ENCODE measurements at places on chromosomes 1 and 21.

DNA sequence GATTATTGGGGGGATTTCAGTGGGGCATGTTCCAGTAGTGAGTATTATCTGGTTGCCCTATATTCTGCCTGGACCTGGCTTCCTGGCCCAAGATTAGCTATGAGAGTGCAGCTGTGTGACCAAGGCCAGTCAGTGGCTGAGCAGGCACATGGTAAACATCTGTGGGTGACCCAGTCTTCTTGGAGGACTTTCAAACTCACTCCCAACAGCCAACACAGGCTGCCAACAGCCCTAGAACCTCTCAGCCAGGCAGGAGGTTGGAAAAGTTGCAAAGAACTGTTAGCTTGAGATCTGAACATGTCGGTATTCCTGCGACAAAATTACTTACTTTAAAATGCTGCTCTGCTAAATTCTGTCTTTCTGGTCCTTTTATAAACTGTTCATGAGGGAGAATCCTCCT, 192.4 kb downstream of the TGFBR3 start:
- no peak for DNase-seq

DNA sequence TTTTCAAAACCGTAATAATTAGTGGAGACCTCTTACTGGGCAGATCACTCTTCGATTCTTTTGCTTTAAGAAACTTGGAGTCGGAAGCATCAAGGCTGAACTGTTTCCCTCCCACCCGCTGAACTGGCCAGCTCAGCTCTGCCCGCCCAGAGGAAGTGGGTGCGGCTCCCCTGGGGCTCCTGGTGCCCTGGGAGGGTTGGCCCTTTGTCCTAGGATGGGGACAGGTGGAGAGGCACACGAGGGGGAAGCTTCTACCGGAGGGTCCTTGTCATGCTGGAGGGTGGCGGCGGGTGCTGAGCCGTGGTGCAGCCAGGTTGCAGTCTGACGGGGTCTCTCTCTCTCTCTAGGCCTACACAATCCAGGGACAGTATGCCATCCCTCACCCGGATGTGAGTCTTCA, 64.3 kb upstream of the COL6A1 start:
- DNase-seq: no peak

GRCh38 chr1:51324251-51325010, 5.9 kb downstream of the TTC39A start:
- DNase-seq: no peak

DNA sequence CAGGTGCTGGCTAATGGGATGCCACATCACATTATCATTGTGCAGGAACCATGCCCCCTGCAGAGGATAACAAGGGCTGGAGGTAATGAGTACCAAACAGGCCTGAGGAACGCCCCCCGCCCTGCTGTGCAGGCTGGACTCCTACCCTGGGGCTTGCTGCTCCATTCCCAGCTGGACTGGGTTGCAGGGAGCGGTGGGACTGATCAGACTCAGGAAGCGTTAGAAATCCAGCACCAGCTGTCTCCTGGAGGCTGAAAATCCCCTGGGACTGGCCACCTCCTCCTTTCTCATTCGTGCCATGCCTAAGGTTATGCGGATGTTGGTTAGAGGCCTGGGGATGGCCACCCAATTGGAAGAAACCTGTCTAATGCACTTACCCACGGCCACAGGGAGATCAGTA, 36.9 kb upstream of the POU3F1 start:
- no peak for DNase-seq

DNA sequence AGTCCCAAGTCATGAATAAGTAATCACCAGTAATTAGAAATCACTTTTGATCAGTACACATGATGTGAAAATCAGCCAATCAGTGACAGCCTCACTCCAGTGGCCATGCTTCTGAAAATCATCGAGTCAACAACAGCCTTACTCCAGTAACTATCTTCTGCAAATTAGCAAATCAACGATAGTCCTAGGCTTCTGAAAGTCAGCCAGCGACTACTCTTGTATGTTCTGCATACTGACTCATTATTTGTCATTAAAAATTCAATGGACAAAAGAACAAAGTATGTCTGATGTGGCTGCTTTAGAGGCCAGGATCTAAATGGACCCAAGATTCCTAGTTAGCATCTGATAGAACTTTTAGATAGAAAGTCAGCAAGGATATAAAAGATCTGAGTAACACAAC, 102.5 kb downstream of the GPR52 start:
- DNase-seq: no peak

- no peak for DNase-seq
Observed at GRCh38 chr1:222601257-222601656, 11.5 kb upstream of the TAF1A start.

DNA sequence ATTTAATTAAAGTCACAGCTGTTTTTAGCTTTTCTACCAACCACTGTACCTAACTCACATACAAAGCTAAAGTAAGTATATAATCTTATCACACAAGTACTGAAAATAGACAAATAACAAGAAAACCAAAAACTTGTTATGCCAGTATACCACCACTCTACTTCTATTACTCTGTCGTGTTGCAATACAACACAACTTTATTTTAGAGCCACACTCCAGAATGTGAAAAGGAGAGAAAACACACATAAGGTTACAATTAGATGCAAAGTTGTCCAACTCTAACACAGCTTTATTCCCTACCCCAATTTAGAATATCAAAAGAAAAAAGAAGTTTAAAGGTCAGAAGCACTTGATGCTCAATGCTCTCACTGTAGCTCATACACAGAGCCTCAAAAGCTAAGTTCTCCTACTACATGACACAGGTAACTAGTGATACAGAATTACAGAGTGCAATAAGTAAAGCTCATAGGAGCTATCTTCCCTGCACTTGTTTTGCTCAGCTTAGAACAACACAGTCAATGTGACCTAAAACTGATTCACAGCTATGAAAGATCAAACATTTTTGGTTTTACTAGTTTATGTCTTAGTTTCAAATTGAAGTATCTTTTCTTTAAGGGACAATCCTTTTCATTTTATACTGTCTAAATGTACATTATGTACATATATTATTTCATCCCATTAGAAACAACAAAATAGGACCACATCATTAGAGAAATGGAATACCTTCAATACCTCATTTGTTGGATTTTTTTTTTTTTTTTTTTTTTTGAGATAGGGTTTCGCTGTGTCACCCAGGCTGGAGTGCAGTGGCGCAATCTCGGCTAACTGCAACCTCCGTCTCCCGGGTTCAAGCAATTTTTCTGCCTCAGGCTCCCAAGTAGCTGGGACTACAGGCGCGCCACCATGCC, 29.2 kb downstream of the EYA3 start:
- DNase-seq: no peak

- DNase-seq: no peak
Observed at GRCh38 chr1:160681891-160682140, 29.8 kb downstream of the CD48 start.

- DNase-seq: no peak
Observed at GRCh38 chr21:38337793-38338192, 81.0 kb downstream of the KCNJ15 start.

All from CD4-positive, alpha-beta T cell (primary cell).